Mammary epithelial cell (primary cell): ENCODE measurements at places on chromosomes 11 and 22. TPM values are rescaled to one million over a fixed set of nuclear protein-coding genes. Genes with fewer than 3 reads are reported as not detected.

- no peak for DNase-seq
Observed at GRCh38 chr22:47341464-47341863, 579.0 kb downstream of the TBC1D22A start.

DNA sequence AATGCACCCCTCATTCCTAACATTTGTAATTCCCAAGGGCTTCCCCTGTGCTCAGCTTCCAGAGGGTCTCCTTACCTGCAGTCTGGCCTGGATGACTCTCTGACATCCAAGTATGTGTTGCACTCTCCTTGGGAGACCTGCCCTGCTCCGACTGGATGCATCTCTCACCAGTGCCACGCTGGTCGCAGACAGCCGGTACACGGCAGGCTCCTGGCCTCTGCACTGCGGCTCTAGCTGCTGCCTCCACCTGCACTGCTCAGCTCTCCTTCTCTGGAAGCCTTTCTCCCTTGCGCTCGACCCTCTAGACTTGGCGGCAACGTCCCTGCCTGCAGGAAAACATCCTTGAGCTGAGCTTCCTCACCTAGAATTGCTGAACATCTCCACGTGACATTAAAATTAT, 685.9 kb downstream of the BRD1 start:
- DNase-seq, result no peak

GSTT2 gene
- 0.31 TPM for polyA plus RNA-seq

UBQLNL gene
- not detected for polyA plus RNA-seq
